ENCODE measurements at places on chromosomes 11 and 22. TPM values are rescaled to one million over a fixed set of nuclear protein-coding genes. Genes with fewer than 3 reads are reported as not detected.

Gene RIMBP3B
- polyA plus RNA-seq = 32.9 TPM

Gene HSPB2
- polyA plus RNA-seq = 6.0 TPM

DNA sequence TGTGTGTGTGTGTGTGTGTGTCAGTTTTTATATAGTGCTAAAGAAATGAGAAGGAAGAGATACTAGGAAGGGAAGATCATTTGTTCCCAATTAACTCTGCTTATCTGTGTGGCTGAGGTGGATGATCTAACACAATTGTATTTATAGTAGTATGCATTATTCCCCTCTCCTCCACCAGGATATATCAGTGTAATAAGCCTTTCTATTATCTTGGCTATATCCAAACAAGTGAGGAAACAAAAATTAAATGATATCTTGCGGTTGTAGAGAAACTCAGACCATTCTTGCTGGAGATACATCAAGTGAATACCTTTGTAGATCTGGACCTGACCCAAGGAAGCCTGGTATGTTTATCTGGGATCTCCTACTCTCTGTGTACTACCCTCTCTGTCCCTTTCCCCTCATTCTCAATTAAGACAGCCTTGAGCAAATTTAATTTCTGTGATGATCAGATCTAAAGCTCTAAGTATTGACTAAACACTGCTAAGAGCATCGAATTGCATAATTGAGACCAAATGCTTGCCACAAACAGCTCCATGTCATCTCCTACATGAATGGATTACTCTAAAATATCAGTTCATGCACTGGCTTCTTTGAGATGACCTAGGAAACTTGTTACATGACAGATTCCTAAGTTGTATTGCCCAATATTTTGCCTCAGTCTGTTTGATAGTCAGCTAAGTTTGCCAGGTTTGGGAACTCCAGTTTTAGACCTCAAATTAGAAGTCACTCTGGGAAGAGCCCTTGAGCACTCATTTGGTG, 185.3 kb upstream of the CTSC start:
- no peak for DNase-seq

DNA sequence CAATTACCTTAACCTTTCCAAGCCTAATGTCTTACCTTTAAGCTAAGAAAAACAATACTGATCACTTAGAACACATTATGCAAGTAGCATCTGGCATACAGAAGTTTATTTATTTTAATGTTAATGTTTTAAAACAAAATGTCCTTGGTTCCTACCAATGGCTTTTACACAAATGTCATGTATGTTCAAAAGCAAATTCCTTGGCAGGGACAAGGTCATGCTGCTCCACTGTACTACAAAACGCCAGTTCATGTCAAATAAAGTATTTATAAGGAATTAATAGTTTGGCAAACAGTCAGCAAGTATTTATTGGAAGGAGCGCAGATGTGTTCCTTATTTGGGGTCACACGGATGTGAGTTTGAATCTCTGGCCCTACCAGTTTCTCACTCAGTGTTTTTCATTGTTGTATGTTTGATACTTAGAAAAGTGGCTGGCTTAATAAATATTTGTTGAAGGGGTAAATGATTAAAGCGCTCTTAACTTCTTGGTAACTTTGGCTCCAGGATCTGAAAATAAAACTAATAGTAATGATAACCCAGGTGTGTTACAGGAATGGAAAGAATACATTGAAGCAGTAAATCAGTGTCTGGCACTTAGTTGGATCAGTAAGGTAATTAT, 18.6 kb downstream of the DDI1 start:
- DNase-seq = no peak

Gene OR8D1
- polyA plus RNA-seq = not detected

Gene WNT7B
- polyA plus RNA-seq = 0.65 TPM

GRCh38 chr11:126588630-126589491, 233.4 kb downstream of the ST3GAL4 start:
- no peak for DNase-seq

DNA sequence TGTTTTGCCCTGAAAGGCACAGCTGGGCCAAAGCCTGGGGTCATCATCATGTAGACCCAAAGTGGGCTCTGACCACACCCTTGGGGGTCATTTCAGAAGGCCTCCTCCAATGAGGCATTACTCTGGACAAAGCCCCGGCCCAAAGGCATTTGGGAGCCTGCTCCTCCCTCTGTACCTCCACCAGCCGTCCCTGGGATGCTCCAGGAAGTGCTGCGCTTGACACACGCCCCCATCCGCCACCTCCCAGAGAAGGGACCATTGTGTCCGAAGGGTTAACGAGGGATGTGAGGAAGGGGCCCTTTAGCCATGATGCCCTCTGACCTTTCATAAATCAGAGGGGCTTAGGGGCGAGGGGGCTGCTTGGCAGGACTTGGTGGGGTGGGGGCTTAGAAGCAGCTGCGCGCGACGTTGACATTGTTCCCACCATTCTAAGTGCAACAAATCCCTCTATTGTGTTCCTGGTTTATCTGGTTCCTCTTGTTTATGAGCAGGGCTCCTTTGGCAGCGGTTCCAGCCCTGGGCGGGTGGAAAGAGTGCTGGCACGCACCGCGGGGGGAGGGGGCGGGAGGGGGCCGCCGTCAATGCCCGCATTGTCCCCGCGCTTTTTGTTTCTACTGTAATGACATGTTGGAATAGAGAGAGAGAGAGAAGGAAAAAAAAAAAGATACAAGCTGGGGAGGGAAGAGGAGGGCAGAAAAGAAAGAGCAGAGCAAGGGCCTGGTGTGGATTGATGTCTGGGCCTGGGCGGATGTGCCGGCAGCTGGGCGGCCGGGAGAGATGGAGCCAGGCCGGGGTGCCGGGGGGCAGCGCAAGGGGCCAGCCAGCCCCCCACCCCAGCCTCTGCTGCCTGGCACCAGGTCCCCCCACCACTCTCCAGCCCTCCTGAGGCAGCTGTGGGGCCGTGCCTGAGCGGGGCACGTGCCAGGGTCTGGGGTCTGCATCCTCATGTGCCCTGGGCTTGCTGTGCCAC, 32.1 kb upstream of the SOX10 start:
- DNase-seq = peak; percentile 93

- DNase-seq = no peak
Measured at GRCh38 chr22:48803171-48803947, 1024.3 kb downstream of the BRD1 start.

DNA sequence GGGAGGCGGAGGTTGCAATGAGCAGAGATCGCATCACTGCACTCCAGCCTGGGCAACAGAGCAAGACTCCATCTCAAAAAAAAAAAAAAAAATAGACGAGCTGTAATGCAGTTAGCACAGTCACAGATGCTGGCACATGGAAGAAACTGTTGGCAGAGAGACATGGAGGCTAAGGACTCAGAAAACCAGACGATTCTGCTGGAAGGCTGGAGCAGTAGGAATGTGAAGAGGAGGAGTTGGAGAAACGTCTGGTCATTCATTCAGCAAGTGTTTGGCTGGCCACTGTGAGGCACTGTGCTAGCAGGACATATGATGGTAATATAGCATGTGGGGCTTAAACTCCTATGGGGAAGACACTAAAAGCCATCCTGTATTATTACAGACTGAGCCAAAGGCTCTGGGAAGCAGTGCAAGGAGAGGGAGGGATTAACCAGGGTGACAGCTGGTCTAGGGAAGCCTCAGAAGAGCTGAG, 5.0 kb downstream of the UQCR10 start:
- DNase-seq = peak; percentile 68

Gene PAMR1
- 13.2 TPM for polyA plus RNA-seq

Gene THRSP
- polyA plus RNA-seq = 0.37 TPM

Gene DUSP8
- polyA plus RNA-seq = 7.0 TPM

- peak; percentile 76 for DNase-seq
Measured at GRCh38 chr11:554428-555226, 5.9 kb downstream of the LMNTD2 start.

DNA sequence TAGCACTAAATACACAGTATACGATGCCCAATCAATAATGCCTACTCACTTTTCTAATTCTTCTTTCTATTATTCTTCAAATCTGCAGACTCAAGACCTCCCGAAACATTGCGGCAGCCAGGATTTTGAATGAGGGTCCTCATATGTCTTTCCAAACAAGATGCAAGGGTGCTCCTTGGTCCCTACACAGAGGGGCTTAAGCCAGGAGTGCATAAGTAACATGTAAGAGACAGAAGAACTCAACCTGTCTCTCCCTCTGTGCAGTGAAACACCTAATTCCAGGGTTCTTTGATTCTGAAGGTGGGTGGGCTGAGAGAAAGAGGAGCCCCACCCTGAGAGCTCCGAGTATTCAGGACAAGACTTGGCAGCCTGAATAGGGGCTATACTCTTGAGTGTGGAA, 117.6 kb downstream of the ZNF280B start:
- DNase-seq = no peak

GRCh38 chr11:128262463-128263345, 324.7 kb downstream of the ETS1 start:
- no peak for DNase-seq

Gene CYTH4
- polyA plus RNA-seq = 6.8 TPM

DNA sequence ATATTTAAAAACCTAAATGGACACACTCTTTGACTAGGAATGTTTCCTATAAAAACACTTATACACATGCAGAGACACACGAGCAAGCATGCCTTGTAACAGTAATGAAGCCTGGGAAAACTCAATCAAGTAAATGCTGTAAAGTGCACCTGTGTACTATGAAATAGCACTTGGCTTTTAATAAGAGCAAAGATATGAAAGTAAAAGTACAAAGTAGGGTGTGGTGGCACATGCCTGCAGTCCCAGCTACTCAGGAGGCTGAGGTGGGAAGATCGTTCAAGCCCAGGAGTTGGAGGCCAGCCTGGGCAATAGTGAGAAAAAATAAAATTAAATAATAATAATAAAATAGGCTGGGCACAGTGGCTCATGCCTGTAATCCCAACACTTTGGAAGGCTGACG, 166.9 kb upstream of the GRK3 start:
- no peak for DNase-seq

GRCh38 chr11:61855939-61856680, 28.0 kb downstream of the FADS2 start:
- peak; percentile 41 for DNase-seq

GRCh38 chr22:45772743-45773142, 101.1 kb downstream of the ATXN10 start:
- no peak for DNase-seq

GRCh38 chr11:13781153-13781552, 112.7 kb downstream of the FAR1 start:
- DNase-seq = no peak

Gene BTG4
- 36.8 TPM for polyA plus RNA-seq

- no peak for DNase-seq
Measured at GRCh38 chr11:111521135-111521534, 6.6 kb downstream of the HOATZ start.

Gene KIF18A
- polyA plus RNA-seq = 9.5 TPM

GRCh38 chr11:132263875-132264274, 893.5 kb downstream of the NTM start:
- DNase-seq = no peak

GRCh38 chr11:122816761-122817520, 21.4 kb upstream of the CRTAM start:
- no peak for DNase-seq

Gene ZNF280B
- 22.8 TPM for polyA plus RNA-seq

Gene MOGAT2
- polyA plus RNA-seq = 0.24 TPM

Gene CALCA
- not detected for polyA plus RNA-seq

Gene SCGB1D2
- 2.8 TPM for polyA plus RNA-seq

Gene CAPN5
- polyA plus RNA-seq = 62.3 TPM

GRCh38 chr11:108985945-108986279, 321.0 kb downstream of the DDX10 start:
- DNase-seq = no peak

GRCh38 chr11:41950470-41951143, 491.2 kb upstream of the LRRC4C start:
- no peak for DNase-seq

DNA sequence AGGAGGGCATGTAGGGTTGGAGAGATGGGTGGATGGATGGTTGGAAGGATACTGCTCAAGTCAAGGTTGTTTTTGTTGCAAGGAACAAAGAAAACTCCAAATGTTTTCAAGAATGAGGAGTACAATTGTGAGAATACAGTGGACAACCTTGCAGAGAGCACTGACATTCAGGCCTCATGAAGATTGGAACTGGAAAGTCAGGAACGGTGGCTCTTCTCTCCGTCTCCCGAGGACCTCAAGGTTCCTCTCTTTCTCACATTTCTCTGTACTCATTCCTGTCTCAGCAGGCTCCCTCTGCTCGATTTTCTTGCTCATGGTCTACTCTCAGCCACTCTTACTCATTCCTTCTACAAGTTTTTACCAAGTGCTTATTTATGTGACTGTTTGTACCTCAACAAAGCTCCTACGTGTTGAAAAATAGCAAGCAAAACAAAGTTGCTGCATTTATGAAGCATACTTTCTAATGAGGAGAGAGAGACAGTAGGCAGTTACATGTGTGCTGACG, 97.6 kb downstream of the SWAP70 start:
- no peak for DNase-seq

Gene RBMXL2
- polyA plus RNA-seq = 103 TPM

Gene CEND1
- 0.50 TPM for polyA plus RNA-seq

- no peak for DNase-seq
Measured at GRCh38 chr22:16922706-16923105, 85.3 kb downstream of the GAB4 start.

GRCh38 chr11:34565417-34566207, 52.0 kb upstream of the ELF5 start:
- DNase-seq = no peak

DNA sequence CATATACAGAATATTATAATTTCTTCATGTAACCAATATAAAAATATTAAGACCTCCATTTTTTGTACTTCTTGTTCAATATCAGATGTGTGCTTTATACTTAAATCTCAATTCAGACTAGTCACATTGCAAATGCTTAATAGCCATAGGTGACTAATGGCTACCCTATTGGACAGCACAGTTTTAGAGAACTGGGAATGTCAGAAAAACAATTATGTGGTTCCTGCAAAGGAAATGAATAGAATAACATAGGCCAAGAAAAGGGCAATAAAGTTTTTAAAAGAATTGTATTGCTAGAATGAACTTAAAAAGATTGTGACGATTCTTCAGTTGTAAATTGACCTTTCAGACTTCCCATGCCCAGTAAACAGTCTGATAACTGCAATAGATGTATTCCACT, 843.0 kb downstream of the METTL15 start:
- no peak for DNase-seq
